Activated CD8-positive, alpha-beta T cell treated with anti-CD3 and anti-CD28 coated beads for 36 hours (primary cell): ENCODE measurements at places on chromosomes 2 and 18.

DNA sequence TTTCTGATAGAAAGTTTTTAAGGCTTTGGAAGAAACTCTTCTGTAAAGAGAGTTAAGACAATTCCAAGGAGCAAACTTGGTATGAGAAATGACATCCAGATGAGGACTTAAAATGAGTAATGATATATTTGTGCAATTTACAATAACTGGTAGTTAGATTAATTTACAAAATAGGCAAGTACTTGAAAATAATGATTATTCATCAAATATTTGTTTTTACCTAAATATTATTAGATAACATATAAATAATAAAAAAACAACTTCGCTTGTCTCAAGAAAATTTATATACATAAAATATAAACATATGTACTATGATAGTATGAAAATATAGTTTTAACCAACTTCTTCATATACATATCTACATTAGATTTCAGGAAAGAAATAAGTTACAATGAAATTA is 478.5 kb downstream of the TRIB2 start:
- DNase-seq, result no peak

- no peak for DNase-seq
Measured at GRCh38 chr18:26493021-26493420, 55.3 kb downstream of the KCTD1 start.

GRCh38 chr2:147760984-147761383 is 83.8 kb upstream of the ACVR2A start:
- DNase-seq, result no peak

- DNase-seq, result no peak
Measured at GRCh38 chr2:107008843-107009242, 122.9 kb upstream of the ST6GAL2 start.
